ENCODE measurements at places on chromosomes 13 and 19.

- no peak for DNase-seq
Measured at GRCh38 chr13:110879482-110879881, 35.4 kb downstream of the ANKRD10 start.

DNA sequence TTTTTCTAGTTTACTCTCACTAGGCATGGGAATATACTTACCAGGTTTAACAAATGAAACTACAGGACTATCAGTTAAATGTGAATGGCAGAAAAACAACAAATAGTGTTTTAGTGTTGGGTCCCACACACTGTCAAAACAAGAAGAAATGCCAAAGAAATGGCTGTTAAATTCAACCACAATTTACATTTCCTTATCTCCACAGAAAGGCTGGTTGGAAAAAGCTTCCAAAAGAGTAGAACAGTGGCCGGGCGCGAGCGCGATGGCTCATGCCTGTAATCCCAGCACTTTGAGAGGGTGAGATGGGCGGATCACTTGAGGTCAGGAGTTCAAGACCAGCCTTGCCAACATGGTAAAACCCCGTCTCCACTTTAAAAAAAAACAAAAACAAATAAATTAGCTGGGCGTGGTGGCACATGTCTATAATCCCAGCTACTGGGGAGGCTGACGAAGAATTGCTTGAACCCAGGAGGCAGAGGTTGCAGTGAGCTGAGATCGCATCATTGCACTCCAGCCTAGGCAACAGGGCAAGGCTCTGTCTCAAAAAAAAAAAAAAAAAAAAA lies 66.5 kb downstream of the SERP2 start:
- no peak for DNase-seq

DNA sequence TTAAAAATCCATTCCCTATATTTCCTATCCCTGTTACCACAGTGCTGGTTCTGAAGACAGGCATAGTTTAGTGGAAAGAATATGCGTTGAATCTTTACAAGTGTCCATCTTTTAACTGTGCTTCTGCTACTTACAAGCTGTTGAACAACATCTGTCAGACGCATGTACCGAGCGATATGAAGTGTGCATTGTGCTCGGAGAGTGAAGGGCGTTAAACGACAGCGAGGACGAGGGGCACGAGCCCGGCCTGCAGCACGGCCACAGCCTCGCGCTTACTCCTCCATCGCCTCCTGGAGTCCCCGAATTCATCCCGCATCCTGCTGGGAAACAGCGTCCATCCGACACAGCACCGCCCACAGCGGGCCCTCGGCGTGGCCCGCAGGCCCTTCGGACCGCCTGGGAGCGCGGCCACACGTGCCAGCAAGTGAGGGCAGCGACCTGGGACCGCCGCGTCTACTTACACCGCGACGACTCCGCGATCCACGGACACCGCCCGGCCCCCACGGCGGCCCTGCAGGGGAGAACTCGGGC lies 514 bp downstream of the PCID2 start:
- no peak for DNase-seq

DNA sequence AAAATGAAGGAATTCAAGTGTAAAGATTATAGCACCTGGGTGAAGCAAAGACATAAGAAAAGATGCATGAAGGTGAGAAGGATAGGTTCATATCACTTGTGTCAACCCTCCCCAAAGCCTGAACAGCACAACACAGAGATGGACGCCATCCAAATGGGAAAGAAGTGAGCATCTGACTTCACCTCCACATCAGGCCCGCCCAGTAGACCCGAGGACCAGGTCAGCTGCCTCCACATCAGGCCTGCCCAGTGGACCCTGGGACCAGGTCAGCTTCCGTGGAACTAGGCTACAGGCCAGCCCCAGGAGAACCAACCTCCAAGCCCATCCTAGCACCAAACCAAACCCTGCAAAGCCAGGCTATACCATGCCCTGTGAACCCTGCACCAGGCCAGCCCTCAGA lies 862.9 kb downstream of the UQCRFS1 start:
- no peak for DNase-seq

DNA sequence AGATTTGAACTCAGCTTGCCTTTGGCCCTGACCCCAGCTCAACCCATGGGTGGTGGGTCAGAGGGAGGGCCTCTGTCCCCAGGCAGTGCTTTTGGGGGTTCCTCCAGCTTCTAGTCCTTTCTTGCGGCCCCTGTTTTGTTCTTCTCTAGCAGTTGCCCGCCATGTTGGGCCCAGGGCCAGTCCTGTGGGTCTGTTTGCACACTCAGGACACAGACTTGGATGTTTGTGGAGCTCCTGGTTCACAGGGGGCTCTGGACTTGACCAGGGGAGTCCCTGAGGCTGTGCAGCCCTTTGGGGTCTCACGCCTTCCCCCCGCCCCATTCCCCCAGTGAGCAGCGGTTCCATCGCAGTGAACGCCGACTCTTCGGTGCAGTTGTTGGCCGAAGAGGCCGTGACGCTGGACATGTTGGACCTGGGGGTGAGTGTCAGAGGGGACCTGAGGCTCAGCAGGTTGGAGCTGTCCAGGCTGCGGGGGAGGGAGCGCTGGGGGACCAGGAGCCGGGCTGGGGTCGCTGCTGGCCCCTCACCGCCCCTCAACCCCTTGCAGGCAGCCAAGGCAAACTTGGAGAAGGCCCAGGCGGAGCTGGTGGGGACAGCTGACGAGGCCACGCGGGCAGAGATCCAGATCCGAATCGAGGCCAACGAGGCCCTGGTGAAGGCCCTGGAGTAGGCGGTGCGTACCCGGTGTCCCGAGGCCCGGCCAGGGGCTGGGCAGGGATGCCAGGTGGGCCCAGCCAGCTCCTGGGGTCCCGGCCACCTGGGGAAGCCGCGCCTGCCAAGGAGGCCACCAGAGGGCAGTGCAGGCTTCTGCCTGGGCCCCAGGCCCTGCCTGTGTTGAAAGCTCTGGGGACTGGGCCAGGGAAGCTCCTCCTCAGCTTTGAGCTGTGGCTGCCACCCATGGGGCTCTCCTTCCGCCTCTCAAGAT lies 2.5 kb downstream of the ATP5F1D start:
- no peak for DNase-seq

- DNase-seq: no peak
Measured at GRCh38 chr13:88429862-88430261, 758.7 kb downstream of the SLITRK5 start.

GRCh38 chr13:106109391-106109791 lies 426.1 kb downstream of the EFNB2 start:
- DNase-seq: no peak

Measured in thoracic aorta (tissue), 2 donors.